Fibroblast of skin of right biceps (primary cell): ENCODE measurements at places on chromosomes 1 and 21.
A peak's percentile ranks its signal among the peaks of the same experiment; 100 is the strongest.

- no peak for DNase-seq
These were observed 157.2 kb downstream of the TGFB2 start for GRCh38 chr1:218502383-218502782.

GRCh38 chr1:235013512-235013911 lies 115.1 kb downstream of the TOMM20 start:
- no peak for DNase-seq

DNA sequence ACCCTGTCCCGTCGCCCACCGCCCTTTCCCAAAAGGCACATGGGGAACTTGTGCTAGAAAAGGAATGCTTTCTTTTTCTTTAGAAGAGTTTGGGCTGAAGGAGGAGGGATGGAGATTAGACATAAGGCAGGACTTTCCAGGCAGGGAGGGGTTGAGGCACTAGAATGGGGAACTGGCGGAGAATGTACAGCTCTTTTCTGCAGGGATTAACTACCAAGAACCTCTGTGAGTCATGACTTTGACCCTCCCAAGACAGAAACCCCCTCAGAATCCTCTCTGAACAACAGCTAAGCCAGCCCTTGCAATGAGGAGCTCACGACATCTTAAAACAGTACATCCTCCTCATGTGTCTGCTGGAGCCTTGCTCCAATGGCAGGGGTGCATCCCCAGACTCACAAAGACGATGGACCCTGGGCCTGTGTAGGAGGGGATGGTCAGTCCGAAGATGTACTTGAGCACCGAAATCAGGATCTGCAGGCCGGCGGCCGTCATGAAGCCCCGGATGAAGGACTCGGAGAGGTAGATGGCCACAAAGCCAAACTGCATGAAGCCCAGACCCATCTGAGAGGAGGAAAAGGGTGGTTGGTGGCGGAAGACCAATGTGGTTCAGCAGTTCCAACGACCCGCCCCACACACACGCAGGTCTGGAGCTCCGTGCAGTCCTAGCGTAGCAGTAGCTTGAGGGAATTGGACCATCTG lies 13.6 kb downstream of the SLC26A9 start:
- no peak for DNase-seq

GRCh38 chr1:116166655-116167054 lies 55.5 kb downstream of the MAB21L3 start:
- DNase-seq = no peak

- DNase-seq = peak; percentile 4
These were observed 1.6 kb upstream of the MARK1 start for GRCh38 chr1:220526294-220526693.
